ENCODE measurements at places on chromosomes 2 and 18. TPM values are rescaled to one million over a fixed set of nuclear protein-coding genes. Genes with fewer than 3 reads are reported as not detected.

ANKRD53 gene
- not detected for polyA plus RNA-seq

ZAP70 gene
- polyA plus RNA-seq: not detected

CXCR1 gene
- polyA plus RNA-seq: not detected

CFAP53 gene
- polyA plus RNA-seq: 1.6 TPM

DSC3 gene
- not detected for polyA plus RNA-seq

AOX1 gene
- 5.8 TPM for polyA plus RNA-seq

HMSD gene
- polyA plus RNA-seq: not detected

TMEM200C gene
- 1.1 TPM for polyA plus RNA-seq

PJVK gene
- polyA plus RNA-seq: 6.1 TPM

LINC00305 gene
- not detected for polyA plus RNA-seq

TSPYL6 gene
- polyA plus RNA-seq: not detected

RGPD4 gene
- not detected for polyA plus RNA-seq

COLEC11 gene
- polyA plus RNA-seq: 46.8 TPM

SATB2 gene
- polyA plus RNA-seq: 11.9 TPM
